Cerebellar cortex (tissue), 1 donor: ENCODE measurements at places on chromosomes 7 and 10.

GRCh38 chr7:157496416-157497275 lies 159.8 kb downstream of the DNAJB6 start:
- DNase-seq: no peak

- DNase-seq: no peak
Measured at GRCh38 chr7:11726001-11726793, 105.8 kb downstream of the THSD7A start.

DNA sequence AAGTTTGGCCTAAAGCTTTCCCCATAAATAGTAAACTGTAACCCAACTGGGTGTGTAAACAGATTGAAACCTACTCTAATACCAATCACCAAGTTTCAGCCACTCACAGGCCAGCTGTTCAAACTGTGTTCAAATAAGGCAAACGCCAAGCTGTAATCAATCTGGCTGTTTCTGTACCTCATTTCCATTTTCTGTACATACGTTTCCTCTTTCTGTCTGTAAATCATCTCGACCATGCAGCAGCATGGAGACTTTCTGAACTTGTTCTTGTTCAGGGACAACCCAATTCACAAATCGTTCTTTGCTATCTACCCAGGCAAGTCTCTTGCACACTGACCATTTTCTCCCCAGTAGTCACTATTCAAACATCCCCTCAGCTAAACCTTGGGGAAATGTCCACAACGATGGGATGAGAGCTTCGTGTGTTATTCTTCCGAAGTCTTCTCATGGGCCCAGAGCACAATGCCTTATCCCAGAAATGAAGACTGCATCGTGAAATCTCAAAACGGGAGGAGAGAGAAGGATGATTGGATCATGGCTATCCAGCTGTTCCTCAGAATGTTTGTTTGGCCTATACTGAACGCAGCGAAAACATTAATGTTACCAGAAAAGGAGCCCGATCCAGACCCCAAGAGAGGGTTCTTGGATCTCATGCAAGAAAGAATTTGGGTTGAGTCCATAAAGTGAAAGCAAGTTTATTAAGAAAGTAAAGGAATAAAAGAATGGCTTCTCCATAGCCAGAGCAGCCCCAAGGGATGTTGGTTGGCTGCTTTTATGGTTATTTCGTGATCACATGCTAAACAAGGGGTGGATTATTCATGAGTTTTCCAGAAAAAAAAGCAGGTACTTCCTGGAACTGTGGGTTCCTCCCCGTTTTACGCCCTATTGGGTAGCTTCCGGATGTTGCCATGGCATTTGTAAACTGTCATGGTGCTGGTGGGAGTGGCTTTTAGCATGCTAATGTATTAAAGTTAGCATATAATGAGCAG lies 86.2 kb downstream of the SLC16A9 start:
- no peak for DNase-seq

DNA sequence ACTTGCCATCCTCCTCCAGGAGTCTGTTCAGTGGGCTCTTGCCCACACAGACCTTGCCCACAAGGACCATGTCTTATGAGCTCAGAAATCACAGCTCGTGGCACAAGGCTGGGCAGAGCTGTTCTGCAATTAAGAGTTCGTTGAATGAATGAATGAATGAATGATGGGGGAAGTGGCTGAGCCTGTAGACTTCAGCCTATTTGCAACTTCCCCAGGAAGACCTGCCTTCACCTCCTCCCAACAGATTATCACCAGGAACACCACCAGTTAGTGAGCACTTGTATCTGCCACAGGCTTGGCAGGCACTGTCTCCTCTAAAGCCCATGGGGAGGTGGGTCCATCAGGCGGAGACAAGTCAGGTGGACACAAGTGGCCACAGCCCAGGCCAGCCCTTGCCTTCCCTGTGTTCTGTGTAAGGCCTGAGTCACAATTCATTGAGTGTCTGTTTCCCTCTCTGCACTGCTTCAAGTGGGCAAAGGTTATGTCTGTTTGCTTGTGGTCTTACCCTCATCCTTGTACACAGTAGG lies 1.8 kb upstream of the FGF8 start:
- DNase-seq: no peak

DNA sequence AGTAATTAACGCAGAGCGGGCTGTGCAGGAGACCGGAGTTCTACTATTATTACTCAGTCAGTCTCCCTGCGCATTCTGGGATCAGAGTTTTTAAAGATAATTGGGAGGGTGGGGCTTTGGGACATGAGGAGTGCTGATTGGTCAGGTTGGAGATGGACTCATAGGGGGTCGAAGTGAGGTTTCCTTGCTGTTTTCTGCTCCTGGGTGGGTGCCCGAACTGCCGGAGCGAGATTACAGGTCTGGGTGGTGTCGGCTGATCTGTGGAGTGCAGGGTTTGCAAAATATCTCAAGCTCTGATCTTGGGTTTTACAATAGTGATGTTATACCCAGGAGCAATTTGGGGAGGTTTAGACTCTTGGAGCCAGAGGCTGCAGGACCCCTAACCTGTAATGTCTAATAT lies 3.9 kb upstream of the LRRC27 start:
- no peak for DNase-seq

- no peak for DNase-seq
Measured at GRCh38 chr7:41969561-41970105, 266.7 kb upstream of the INHBA start.

- no peak for DNase-seq
Measured at GRCh38 chr7:139783647-139784385, 6.0 kb upstream of the HIPK2 start.

DNA sequence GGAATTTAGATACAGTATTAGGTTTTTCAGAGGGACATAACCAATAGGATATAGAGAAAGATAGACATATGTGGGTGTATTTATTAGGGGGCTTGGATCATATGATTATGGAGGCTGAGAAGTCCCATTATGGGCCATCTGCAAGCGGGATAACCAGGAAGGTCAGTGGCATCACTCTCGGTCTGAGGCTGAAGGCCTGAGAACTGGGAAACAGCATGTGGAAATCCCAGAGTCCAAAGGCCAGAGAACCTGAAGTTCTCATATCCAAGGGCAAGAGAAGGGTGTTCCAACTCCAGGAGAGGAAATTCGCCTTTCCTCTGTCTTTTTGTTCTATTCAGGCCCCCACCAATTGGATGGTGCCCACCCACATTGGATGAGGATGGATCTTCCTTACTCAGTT lies 180.7 kb downstream of the POU6F2 start:
- no peak for DNase-seq

DNA sequence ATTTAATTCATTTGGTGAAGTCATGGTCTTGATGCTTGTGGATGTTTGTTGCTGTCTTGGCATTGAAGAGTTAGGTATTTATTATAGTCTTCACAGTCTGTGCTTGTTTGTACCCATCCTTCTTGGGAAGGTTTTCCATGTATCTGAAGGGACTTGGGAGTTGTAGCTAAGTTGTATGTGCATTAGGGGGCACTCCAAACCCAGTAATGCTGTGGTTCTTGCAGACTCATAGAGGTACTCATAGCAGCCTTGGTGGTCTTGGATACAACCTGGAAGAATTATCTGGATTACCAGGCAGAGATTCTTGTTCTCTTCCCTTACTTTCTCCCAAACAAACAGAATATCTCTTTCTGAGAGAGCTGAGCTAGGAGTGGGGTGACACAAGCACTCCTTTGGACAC lies 93.2 kb downstream of the ADCYAP1R1 start:
- DNase-seq: no peak

DNA sequence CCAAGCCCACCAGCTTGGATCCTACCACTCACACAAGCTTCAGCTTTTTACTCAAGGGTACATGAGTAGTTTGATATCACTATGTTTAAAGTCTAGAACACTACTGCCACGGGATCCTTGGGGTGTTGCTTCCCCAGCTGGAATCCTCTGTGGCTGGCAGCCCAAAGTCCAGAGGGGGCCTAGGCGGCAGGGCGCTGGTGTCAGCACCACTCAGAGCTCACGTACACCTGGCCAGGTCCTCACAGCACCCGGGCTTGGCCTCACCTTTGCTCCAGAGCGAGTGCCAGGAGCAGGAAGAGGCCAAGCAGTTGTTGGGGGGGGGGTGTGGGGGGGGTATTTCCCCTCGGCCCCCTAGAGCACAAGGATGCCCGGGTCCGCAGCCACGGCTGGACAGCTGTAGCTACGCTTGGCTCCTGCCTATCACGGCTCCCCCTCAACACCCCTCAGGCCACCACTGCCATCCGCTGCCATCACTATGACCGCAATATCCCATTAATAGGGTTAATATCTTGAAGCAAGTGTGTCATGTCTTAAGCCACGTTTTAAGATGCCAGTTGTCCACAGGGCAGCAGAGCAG lies 17.0 kb downstream of the ZDHHC6 start:
- DNase-seq: no peak

DNA sequence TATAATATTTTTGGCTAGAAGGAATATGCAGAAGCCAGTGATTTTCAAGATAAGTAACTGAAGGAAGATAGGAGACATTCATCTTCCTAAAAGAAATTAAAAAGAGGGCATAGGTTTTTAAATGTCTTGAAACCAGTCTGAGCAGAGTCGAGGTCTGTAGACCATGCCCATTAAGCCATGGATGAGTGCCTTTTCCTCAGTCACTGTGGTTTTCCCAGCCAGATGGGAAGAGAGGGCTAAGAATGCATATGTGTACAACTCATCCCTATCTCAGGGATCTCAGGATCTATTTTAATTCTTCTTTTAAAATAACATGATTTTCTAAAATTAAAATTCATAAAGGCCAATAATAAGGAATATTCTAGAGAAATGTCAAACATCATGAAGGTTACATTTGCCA lies 112.8 kb downstream of the PPP1R3A start:
- no peak for DNase-seq

DNA sequence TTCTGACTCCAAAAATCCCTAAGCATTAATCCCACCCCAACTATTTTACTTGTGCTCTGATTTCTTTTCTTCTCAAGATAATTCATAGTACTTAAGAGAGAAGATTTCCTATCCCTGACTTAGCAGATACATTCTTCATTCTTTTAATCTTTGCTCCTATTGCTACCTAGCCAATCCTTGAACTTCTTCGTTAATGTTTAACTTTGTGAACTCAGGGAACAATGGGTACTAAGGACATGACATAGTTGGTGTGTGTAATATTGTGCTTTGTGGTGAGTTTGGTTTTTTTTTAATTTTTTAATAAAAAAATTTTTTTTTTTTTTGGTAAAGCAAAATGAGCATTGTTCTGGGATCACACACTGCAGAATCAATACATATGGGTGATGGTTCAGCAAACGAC lies 166.2 kb downstream of the CHCHD3 start:
- DNase-seq: no peak

DNA sequence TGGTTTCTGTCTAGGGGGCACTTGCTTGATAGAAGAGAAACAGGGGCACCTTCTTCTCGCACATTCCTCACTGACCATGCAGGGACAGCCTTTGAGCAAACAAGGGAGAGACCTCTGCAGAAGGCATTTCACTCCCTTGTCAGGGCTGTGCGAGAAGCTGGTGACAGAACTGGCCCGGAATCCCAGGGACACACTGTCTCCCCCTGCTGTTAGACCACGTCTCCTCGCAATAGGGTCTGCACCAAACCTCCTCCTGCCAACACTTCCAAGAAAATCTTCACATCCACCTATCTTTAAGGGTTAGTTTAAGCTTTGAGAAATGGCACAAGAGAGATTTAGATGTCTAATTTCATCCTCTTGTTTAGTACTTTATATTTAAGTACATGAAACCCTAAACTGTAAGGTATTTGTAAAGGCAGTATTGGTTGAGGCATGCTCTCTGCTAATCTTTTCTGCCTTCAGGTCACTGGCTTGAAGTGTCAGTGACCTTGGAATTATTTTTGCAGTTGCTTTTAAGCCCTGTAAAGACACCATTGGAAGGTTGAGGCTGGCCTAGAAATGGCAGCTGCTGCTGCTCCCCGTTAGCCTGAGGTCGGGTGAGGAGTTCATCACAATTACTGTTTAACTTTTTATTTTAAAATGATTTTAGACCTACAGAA lies 37.0 kb downstream of the RBM20 start:
- peak; percentile 50 for DNase-seq

DNA sequence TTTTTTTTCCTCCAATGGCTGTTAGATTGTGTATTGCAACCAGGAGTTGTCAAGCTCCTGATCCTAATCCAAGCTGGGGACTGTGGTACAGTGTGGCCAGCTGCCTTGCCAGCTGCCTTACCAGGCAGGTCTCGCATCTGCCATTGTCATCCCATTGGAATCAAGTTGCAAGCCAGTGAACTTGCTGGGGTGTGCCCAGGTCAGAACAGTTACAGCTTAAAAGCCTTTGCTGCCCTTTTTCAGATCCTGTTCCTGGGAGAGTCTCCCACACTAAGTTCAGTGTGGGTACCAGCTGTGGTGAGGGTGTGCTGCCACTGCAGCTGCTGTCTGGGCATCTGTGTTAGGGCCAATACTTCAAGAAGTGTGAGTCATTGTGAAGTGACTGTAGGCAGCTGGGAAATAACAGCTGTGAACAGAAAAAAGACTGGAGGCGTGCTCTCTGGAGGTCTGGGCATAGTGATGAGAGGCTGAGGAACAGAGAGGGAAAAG lies 72.8 kb downstream of the CCNY start:
- no peak for DNase-seq

DNA sequence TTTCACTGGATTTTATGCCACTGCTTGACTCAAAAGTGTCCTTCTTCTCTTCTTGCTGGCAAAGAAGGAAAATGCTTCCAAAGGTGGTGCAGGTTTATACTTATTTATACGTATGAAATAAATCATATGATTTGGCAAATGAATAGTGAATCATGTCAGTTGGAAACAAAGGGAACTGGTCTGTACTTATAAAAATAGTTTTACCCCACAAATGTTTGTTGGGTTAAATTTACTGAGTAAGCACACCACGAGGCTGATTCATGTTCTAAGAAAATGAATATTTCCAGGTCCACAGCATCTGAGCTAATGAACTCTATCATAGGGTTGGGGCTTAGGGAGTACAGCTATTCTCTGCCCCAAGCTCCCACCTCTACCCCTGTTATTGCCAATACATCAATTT lies 232.2 kb downstream of the TRIL start:
- DNase-seq: no peak

DNA sequence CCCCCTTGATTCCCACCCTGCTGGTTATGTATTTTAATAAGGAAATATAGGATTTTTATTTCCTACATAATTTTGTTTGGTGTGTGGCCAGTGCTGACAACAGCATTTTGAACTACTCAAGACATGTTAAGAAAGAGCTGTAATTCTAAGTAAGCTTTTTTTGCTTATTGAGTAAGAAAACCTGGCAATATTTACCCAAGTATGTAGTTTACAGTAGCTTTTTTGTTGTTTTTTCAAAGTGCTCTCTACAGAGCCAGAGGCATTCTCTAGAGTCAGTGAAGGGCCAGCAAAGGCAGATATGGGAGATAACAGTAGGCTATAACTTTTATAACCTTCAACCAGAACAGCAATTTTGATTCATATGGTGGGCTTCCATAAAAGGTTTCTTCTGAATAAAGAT lies 63.2 kb upstream of the TMEM168 start:
- DNase-seq: no peak

- DNase-seq: no peak
Measured at GRCh38 chr10:110002801-110003523, 4.8 kb upstream of the ADD3 start.

- DNase-seq: peak; percentile 38
Measured at GRCh38 chr7:43439631-43440401, 143.1 kb upstream of the STK17A start.
